ACHN (cell line): ENCODE measurements at places on chromosomes 2 and 18.

DNA sequence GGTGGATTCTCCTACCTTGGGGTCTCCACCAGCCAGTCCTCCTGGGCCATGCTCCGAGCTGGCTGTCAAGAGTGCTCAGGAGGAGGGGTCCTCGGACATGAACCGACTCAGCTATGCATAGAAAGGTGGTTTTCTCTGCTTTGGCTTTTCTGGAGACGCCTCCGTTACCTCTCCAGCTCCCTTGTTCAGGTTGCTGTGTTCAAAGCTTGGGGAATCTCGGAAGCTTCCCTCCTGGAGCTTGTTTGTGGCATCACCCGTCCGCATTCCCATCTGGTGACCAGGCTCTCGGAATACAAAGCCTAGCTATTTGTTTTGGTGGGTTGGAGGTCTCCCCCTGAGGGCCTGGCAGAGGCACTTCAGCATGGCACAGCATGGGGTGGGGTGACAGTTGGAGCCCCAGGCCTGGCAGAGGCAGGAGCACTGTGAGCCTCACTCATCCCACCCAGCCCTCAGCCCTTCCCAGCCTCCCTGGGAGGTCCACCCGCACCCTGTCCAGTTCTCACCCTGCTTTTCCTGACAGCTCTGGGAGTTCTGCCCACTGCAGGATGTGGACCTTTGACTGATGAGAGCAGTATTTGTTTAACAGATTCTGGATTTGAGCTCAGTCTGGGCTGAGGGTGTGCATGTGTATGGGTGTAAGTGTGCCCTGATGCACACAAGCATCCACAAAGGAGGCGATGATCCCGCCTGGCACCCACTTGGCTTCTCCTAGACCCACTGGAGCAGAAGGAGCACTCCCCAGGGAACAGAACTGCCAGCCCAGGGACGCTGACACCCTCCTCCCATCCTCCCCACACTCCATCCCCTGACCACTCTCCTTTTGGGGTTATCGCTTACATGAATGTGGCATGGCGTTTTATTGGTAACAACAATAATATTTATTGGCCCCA is 107.3 kb upstream of the HS6ST1 start:
- DNase-seq, result no peak

DNA sequence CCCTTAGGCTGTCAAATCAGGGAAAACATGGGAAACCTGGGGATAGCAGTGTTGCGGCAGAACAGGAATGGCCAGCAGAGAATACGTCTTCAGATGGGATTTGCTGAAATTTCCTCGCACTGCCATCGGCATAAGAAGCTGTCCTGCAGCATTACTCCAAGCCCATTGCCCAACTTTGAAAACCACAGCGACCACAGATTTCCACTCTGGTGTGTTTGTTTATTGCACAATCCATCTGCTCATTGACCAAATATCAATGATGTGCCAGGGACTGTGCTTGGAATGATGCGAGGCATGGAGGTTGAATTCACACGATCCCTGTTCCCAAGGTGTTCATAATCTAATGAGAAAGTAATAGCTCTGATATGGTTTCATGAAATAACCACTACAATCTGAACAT is 383.3 kb upstream of the MYT1L start:
- DNase-seq, result no peak

- no peak for DNase-seq
These were observed 781.9 kb downstream of the GALR1 start for GRCh38 chr18:78031589-78031988.

GRCh38 chr2:158457826-158458616 is 1.3 kb downstream of the PKP4 start:
- peak; percentile 94 for DNase-seq

- peak; percentile 74 for DNase-seq
These were observed 84.8 kb downstream of the OSBPL6 start for GRCh38 chr2:178279142-178279541.

DNA sequence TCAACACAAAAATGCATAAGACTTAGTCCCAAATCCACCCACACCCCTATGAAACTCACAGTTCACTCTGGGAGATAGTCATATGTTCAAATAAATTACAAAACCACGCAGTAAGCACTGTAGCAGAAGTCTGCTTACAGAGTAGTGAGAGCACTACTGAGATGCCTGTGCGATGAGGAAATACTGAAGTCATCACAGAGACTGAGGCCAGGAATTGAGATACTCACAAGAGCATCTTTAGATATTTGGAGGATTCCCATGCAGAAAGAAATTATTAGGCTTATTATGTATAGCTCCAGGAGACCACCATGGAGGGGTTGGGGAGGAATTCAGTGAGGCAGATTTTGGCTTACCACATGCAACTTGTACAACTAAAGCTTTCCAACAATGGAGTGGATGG is 82.3 kb downstream of the ANTXR1 start:
- DNase-seq, result no peak

GRCh38 chr2:201931475-201931874 is 102.2 kb upstream of the FZD7 start:
- no peak for DNase-seq

DNA sequence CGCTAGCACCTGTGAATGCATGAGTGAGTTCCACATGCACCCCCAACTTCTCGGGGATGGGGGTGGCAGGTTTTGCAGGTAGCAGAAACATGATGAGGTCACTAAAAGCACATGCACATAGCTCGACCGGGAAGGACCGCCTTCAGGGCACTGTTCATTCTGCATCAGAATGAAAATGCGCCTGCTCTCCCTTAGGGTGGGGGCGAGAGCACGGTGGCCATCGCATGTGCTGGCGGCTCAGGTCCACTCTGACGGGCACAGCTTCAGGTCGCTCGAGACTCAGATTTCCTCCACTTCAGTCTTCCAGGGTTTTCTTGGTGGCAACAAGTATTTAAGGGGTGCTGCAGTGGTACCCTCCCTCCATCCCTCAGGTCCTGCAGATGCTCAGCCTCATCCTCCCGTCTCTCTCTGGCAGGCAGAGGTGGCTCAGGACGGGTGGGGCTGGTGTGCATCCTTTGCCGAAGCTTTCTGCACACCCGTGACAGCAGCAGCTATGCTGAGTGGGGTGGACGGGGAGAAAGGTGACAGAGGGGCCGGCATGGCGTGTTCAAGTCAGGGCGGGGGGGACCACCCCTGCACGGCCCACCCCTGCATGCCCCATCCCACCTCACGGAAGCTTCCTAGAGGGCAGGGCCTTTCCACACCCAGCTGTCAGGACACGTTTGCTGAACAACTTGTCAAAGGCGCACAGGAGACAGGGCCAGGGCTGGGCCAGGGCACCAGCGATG is 14.8 kb downstream of the KCNIP3 start:
- DNase-seq, result no peak

DNA sequence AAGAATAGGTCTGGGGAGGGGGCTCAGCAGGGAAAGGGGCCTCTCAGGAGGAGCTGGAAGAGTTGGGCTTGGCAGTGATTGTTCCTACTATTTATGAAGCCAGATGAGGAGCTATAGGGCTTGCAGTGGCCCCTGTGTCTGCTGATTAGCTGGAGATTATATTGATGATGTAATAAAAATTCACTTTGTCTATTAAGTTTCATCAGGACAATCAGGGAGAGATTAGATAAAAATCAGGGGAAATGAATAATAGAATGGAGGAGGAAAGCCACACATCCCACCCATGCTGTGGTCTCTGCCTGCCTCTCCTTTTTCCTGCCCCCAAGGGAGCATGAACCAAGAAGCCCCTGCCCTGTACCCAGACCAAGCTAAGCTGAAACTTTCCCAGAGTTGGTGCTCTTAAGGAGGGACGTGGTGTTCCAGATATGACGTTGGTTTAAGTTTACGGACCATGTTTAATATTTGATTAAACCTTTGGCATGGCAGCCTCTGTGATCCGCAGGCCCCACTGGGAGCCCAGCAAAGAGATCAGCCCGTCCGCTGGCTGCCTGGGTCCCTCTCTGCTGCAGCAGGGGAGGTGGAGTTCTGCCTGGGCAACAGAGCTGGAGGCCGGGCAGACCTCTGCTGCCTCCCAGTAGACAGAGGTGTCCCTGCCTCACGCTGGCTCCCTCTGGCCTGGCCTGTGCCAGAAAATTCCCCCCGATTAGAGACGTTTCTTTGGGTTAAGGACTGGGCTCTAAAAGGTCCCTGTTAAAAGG is 15.3 kb downstream of the CELF4 start:
- no peak for DNase-seq

GRCh38 chr2:192978395-192978794 is 783.7 kb upstream of the TMEFF2 start:
- DNase-seq, result no peak

DNA sequence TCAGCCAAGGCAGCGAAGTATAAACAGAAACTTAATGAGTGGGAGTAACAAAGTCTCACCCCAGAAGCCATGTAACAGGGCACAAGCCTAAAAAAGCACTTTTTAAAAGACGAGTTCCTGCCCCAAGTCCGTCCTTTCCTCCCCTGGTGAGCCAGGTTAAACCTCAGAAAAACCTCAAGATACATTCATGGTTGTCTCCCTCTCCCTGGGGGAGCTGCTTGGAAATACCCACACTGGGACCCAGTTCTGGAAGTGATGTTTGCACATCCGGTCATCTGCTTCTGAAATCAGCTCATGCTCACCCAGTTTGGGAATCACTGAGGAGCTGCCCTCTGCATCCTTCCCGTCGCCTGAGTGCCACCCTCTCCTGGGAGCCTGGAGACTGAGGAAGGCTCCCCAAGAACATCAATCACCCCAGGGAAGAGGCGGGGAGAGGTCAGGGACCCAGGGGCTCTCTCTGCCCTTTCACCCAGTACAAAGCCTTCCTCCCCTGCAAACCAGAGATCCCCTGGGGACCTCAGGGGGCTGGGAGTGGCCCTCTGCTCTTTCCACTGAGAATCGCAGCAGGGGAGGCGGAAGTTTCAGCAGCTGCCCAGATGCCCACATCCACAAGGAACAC is 150.6 kb upstream of the AGAP1 start:
- no peak for DNase-seq

- DNase-seq, result no peak
These were observed 73.6 kb downstream of the ASAP2 start for GRCh38 chr2:9280224-9280623.

DNA sequence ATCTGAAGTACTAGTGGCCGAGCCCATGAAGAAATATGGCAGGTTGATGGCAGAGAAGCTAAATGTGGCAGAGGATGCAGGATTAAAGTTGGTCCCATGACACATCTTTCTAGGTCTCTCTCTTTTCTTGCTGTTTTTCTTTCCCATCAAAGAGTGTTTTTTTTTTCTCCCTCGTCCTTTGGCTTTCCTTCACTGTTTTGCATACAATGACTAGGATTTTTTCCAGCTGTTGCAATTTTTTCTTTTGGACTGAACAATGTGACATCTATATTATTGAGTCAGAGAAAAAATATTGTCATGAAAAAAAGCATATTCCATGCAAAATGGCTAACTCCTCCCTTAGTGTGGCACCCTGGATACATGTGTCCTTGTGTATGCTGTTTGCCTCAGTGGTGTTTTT is 939.5 kb upstream of the FANCL start:
- DNase-seq, result no peak

GRCh38 chr2:112728029-112728362 is 7.2 kb downstream of the NT5DC4 start:
- no peak for DNase-seq
